NCI-H510A treated with DMSO at 0.1 percent for 48 hours (cell line): ENCODE measurements at places on chromosomes 12 and 14.

DNA sequence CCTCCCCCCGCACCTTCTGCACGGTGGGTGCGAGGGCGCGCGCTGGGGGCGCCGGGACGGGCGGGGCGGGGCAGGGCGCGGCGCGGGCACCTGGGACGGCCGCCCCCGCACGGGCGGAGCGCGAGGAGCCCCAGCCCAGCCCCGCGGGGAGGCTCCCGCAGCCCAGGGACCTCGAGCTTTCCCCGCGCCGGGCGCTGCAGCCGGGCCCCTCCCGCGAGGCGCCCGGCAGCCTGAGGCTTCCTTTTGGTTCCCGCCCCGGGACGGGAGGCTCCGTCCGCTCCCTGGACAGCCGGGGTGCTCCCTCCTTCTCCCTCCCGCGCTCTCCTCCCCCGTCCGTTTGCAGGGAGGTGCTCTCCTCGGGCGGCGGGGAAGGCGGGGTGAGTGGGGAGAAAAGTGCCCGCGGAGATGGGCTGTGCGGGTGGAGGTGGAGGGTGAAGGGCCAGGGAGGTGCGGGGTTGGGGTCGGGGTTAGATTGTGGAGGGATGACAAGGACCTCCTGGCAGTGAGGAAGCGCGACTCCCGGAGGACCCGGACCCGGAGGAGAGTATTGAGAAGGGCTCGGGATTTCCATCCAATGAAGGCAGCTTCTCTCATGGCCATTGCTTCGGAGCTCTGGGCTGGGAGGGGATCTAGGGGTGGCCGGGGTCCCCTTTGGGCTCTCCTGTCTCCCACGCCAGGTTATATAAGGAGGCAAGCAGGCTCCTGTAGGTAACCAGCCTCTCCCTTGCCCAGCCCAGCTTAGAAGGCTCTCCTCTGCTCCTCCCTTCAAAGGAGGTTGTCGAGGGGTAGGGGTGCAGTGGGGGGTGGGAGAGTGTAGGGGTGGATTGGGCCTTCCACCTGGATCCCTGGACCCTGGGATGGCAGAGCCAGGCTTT, 645 bp downstream of the JDP2 start:
- DNase-seq = no peak

DNA sequence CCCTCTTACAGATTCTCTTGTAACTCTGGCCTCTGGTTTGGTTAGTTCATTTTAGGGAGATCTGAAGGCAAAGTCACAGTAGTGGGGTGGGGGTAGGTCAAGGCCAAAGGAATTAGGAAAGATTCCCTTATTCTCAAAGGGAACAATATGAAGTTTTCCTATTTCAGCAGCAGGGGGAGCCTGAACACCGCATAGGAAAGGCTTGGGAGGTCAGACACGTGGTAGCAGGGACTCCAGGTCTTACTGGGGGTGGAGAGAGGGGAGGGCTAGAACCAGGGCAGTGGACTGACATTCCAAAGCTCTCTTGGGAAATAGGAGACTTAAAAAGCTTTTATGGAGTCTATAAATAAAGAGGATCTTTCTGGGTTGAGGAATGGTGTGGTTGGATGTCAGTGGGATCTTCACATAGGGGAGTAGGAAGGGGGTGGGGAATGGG, 1.3 kb downstream of the ZC3H10 start:
- DNase-seq = peak; percentile 78

DNA sequence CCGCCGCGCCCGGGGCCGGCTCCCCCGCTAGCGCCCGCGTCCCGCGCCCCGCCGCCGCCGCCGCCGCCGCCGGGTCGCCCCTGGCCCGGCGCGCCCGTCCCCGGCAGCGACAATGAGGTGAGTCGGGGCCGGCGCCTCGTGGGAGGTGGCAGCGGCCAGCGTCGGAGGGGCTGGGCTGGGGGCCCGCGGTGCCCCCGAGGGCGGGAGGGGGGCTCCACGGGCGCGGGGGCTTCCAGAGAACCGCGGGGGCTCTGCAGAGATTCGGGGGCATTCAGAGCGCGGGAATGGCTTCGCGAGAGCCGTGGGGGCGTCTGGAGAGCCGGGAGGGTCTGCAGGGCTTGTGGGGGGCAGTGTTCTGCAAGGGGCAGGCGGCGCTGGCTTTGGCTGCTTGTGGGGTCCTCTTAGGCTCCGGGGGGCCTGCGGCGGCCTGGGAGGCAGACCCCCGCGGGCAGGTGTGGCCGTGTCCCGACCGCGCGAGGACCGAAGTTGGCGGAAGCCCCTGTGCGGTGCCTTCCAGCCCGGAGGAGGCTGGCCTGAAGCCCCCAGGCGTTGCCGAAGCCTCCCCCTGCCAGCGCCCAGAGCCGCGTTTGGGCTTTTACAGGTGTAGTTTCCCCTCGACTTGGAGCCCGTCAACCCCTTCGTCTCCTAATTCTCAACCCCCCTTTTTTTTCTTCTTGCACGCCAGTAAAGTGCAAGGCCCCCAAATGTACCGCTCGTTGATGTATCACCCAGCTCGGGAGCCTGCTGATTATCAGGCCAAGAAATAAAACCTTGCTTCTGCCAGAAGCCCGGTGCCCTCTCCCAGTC, 93.1 kb upstream of the EVL start:
- DNase-seq = no peak

- peak; percentile 70 for DNase-seq
These were observed 2.0 kb upstream of the SHMT2 start for GRCh38 chr12:57227315-57228115.

- DNase-seq = peak; percentile 29
These were observed 397.1 kb downstream of the MDGA2 start for GRCh38 chr14:47278233-47278842.

- peak; percentile 89 for DNase-seq
These were observed 7.6 kb upstream of the SIX1 start for GRCh38 chr14:60656686-60657455.

DNA sequence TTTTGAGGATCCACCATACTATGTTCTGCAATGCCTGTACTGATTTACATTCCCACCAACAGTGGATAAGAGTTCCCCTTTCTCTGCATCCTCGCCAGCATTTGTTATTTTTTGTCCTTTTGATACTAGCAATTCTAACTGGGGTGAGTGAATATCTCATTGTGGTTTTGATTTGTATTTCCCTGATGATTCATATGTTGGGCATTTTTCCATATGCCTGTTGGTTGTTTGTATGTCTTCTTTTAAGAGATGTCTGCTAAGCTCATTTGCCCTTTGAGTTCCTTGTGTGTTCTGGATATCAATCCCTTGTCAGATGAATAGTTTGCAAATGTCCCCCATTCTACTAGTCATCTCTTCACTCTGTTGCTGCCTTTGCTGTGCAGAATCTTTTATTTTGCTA, 49.0 kb upstream of the MSRB3 start:
- no peak for DNase-seq

DNA sequence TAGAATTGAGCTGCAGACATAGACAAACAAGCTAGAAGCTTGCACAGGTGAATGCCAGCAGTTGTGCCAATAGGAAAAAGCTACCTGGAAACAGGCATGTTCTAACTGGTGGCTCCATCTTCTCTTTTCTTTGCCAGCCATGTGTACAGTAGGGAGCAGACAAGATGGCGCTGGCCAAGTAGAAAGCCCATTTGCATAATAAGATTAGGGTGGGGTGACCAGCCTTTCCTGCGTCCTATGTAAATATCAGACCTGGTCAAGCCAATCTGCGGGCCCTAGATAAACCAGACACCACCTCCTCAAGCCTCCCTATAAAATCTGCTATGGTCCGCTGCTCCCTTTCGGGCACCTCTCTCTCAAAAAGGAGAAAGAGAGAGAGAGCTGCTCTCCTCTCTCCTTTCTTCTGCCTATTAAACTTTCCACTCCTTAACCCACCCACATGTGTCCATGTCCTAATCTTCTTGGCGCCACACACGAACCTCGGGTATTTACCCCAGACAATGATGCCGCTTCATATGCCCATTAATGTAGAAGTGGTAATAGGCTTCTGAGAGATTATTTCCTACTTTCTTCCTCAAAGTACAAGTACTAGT, 201.0 kb downstream of the SLC25A21 start:
- no peak for DNase-seq

GRCh38 chr12:92146497-92147224, 1.0 kb upstream of the BTG1 start:
- DNase-seq = peak; percentile 67

- peak; percentile 71 for DNase-seq
These were observed at the start of gene PLEKHG3 for GRCh38 chr14:64704143-64704742. PLEKHG3 (plus strand) TSS chr14:64704424; CDS start chr14:64727632, 23,208 bp downstream.

- DNase-seq = no peak
These were observed 343.2 kb downstream of the ZFP36L1 start for GRCh38 chr14:68449561-68450181.

DNA sequence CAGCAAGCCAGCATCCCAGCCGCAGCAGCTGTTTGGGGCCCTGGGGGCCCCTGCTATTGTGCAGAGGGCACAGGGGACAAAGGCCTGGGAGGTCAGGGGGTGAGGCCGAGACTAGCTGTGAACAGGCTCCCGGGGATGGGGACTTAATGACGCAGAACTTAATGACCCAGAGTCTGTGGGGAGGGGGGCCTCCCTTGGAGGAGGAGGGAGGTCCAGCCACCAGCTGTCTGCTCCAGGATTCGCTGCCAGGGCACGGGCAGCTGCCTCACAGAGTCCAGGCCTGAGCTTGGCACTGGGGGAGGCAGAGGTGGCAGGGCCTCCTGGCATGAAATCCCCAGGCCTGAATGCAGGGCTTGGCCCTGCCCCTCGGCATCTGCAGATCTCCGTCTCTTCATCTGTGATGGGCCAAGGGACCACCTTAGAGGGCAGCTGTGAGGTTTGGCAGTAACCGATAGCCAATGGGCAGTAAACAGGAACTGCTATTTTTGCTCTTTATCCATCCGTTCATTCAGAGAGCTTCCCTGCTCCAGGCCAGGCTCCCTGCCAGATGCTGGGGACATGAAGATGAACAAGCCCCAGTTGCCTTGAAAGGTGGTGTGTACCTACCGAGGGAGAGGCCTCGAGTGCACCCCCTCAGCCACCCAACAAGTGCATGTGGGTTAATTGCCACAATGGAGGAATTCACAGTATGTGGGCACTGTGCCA, 6.7 kb downstream of the FAM222A start:
- DNase-seq = no peak

GRCh38 chr14:36870776-36871175, 209.1 kb downstream of the PAX9 start:
- DNase-seq = no peak

- no peak for DNase-seq
These were observed 21.0 kb downstream of the IGF1 start for GRCh38 chr12:102459314-102459713.
